ENCODE measurements at places on chromosomes 11 and 22. TPM values are rescaled to one million over a fixed set of nuclear protein-coding genes. Genes with fewer than 3 reads are reported as not detected.
A peak's percentile ranks its signal among the peaks of the same experiment; 100 is the strongest.

The GRIK4 gene
- total RNA-seq, result 2.2 TPM

The MUC6 gene
- total RNA-seq, result not detected

The JAML gene
- not detected for total RNA-seq

The SLC25A18 gene
- 0.35 TPM for total RNA-seq

The ROM1 gene
- 1.8 TPM for total RNA-seq

The DEPDC5 gene
- total RNA-seq, result 31.0 TPM

GRCh38 chr11:75783416-75784084 is 15.0 kb downstream of the DGAT2 start:
- no peak for DNase-seq

DNA sequence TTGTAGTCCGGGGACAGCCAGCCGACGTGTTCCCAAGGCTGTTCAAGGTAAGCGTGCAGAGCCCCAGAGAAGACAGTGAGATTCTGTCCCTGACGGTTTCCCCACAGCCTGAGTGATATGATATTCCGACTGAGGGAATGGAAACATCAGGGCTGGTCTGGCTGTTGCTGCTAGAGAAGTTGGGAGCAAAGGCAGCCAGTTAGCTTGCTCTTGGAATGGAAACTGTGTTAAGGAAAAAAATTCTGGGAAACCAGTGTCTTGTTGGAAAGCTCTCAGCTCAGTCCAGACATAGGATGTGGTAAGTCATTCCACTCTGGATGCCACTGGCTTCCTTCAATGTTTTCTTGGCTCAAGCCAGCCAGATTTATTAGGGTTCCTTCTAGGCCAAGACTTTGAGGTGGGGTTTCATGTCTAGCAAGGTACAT is 8.8 kb downstream of the CRY2 start:
- no peak for DNase-seq

DNA sequence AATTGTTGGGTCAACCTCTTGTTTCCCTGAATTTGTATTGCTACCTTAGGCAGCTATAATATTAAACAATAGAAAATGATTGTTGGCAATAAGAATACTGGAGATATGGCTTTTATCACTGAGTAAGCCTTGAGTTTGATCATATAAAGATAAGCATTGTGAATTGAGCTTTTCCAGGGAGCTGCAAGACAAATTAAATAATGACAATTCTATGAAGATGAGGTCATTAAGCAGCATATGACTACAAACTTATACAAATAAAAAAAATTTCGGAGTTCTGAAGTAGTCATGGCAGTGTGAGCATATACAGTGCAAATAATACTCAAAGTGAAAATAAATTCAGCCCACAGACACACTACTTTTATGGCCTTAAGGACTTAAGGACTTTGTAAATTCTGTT is 161.1 kb upstream of the ANO5 start:
- no peak for DNase-seq

GRCh38 chr11:117861151-117862018 is 15.1 kb downstream of the FXYD6 start:
- DNase-seq, result peak; percentile 59

DNA sequence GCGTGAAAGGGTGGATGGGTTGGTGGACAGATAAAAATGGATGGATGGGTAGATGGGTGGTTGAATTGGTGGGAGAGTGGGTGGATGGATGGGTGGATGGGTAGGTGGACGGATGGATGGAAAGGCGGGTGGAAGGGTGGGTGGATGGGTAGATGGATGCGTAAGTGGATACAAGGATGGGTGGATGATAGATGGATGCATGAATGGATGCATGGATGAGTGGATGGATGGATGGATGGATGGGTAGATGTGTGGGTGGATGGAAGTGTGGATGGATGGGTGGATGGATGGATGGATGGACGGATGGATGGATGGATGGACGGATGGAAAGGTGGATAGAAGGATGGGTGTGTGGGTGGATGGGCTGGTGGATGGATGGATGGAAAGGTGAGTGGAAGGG is 77.0 kb upstream of the GRK3 start:
- DNase-seq, result no peak

DNA sequence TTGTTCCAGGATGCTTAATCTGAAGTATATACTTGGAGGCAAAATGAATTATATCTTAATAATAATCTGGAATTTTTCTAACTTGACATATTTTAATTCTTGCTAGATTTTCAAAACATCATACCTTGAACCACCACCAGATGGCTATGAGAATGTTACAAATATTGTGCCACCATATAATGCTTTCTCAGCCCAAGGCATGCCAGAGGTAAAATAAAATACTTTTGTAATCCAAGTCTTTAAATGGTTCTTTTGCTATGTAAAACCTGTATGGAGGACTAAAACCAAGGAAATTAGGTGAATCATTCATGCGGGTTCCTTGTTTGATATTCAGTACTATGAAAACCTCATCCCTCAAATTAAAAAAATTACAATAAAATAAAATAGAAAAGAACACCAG is 14.4 kb downstream of the NAALAD2 start:
- no peak for DNase-seq

Data from mesothelial cell of epicardium (in vitro differentiated cells).